Liver (tissue), 10 donors: ENCODE measurements at places on chromosomes 12 and 14. TPM values are rescaled to one million over a fixed set of nuclear protein-coding genes. Genes with fewer than 3 reads are reported as not detected.

- DNase-seq, result no peak
Measured at GRCh38 chr12:8080120-8080519, 2.0 kb upstream of the NECAP1 start.

ATF7IP gene
- 19.0 TPM for polyA plus RNA-seq

DNA sequence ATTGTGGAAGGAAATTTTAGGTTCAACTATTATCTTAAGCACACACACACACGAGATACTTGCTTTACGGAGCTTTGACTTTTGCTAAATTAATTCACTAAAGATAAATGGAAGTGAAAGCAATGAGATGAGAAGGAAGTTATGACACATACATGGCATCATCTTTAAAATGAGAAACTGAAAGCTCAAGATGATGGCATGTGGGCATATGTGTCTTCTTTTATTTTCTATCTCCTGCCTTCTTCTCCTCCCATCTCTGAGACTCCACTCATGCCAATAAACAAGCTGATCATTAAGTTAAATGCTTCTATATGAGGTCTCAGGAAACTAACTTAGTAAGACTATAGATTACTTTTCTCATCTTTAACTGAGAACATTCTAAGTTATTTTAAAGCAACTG, 216.7 kb downstream of the MED13L start:
- no peak for DNase-seq

IL23A gene
- 0.14 TPM for polyA plus RNA-seq

DNA sequence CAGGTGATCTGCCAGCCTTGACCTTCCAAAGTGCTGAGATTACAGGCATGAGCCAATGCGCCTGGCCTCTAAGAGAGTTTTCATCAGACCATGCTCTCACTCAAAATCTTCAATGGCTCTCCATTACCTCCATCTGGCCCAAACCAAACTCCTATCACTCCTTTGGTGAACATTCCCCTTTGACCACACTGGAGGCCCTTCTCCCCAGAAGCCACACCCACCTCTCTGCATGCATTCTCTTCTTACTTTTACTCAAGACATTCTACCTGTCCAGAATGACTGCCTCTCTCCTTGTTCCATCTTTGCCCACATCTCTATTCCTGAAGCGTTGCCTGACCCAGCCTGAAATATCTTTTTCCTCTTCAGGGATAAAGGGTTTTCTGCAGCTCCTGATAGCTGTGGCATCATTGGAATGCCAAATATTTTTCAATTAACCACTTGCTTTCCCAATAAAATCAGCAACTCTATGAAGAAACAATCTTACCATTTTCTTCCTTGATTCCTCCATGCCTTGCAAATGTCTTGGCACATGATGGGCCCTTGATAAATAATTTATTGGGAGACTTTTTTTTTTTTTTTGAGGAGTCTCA, 15.5 kb downstream of the PLEK2 start:
- no peak for DNase-seq

DNA sequence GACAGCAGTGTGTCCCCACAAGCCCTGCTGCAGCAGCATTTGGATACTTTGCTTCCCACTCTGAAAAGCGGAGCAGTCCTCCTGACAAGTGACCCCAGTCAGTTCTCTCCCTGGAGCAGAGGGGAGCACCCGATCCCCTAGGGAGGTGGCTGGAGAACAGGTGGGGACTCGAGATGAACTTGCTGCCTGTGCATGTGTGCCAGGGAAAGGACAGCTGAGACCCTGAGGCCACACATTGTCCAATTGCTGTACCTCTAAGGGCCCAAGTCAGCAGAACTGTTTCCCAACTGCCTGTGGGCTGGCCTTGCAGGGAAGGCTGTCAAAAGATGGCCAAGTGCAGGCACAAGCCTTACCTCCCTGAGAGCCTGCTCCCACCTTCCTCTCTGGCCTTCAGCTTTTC, 55.1 kb downstream of the IFT43 start:
- no peak for DNase-seq
